ENCODE measurements at places on chromosomes 11 and 22. TPM values are rescaled to one million over a fixed set of nuclear protein-coding genes. Genes with fewer than 3 reads are reported as not detected.

Gene HOATZ
- total RNA-seq = not detected

Gene GGTLC2
- not detected for total RNA-seq

Gene SLC25A18
- 0.51 TPM for total RNA-seq

Gene HBG1
- not detected for total RNA-seq

Gene GAB4
- not detected for total RNA-seq

Gene PCSK7
- total RNA-seq = 41.2 TPM

Gene BAIAP2L2
- total RNA-seq = 0.35 TPM

Gene WBP2NL
- total RNA-seq = under 0.01 TPM

Gene MS4A13
- not detected for total RNA-seq

Gene FGF3
- not detected for total RNA-seq

Gene NAALAD2
- not detected for total RNA-seq

Gene TRIM5
- total RNA-seq = 26.6 TPM

Gene COMT
- total RNA-seq = 359 TPM

Gene TRIM48
- total RNA-seq = not detected

Gene VSIG10L2
- not detected for total RNA-seq

Gene C11orf86
- not detected for total RNA-seq

Gene CALCA
- total RNA-seq = not detected

Gene SCGB1D2
- total RNA-seq = not detected

Gene MMP12
- total RNA-seq = not detected

Gene LRRC51
- total RNA-seq = 4.6 TPM

Gene CHRNA10
- total RNA-seq = not detected

Gene TNNI2
- total RNA-seq = 0.63 TPM
